ENCODE measurements at places on chromosomes 13 and 19. TPM values are rescaled to one million over a fixed set of nuclear protein-coding genes. Genes with fewer than 3 reads are reported as not detected.

The CEACAM3 gene
- not detected for total RNA-seq

The GFY gene
- total RNA-seq = not detected

The GIPC3 gene
- total RNA-seq = 0.09 TPM

The SLC10A2 gene
- total RNA-seq = not detected

The ZNF730 gene
- 3.3 TPM for total RNA-seq

The NKPD1 gene
- 0.16 TPM for total RNA-seq

The CGB1 gene
- not detected for total RNA-seq

The TJP3 gene
- 2.4 TPM for total RNA-seq

The ZNF473 gene
- total RNA-seq = 9.2 TPM

The OR4F17 gene
- not detected for total RNA-seq

The GPC5 gene
- total RNA-seq = 0.14 TPM

The SERTM1 gene
- not detected for total RNA-seq

The CPB2 gene
- total RNA-seq = not detected

The PEPD gene
- 34.6 TPM for total RNA-seq

The ETV2 gene
- 1.4 TPM for total RNA-seq

The CEACAM7 gene
- not detected for total RNA-seq

The POU2F2 gene
- 40.7 TPM for total RNA-seq

The NLRP4 gene
- total RNA-seq = not detected

The SHISA7 gene
- total RNA-seq = not detected

The FGF9 gene
- total RNA-seq = 0.11 TPM

The METTL21C gene
- not detected for total RNA-seq

The LIM2 gene
- total RNA-seq = 2.6 TPM

The SLC6A16 gene
- 1.1 TPM for total RNA-seq

The CEBPG gene
- total RNA-seq = 30.1 TPM

The OR7E24 gene
- not detected for total RNA-seq

The ZFR2 gene
- total RNA-seq = 0.23 TPM

The PCDH17 gene
- total RNA-seq = not detected

The WDR87 gene
- not detected for total RNA-seq

The PRPF31 gene
- 85.2 TPM for total RNA-seq

The SPACA4 gene
- total RNA-seq = not detected

The PGPEP1 gene
- total RNA-seq = 23.9 TPM

The MYO1F gene
- 21.4 TPM for total RNA-seq

The ELANE gene
- total RNA-seq = not detected

The COX7A1 gene
- total RNA-seq = not detected

The KLK8 gene
- not detected for total RNA-seq

The SPRED3 gene
- 0.69 TPM for total RNA-seq

The KRI1 gene
- 50.0 TPM for total RNA-seq

The PTGIR gene
- 48.8 TPM for total RNA-seq

The DZIP1 gene
- 0.85 TPM for total RNA-seq

The KLK3 gene
- not detected for total RNA-seq

The ZNF527 gene
- total RNA-seq = 5.5 TPM

The CACNG8 gene
- total RNA-seq = not detected

The SGCG gene
- total RNA-seq = not detected

The NANOS2 gene
- total RNA-seq = not detected

The LYL1 gene
- 4.8 TPM for total RNA-seq

The OLFM2 gene
- total RNA-seq = 2.7 TPM

The FOSB gene
- 70.0 TPM for total RNA-seq

The PEX11G gene
- total RNA-seq = 1.4 TPM

The CPAMD8 gene
- not detected for total RNA-seq

The EDDM13 gene
- 1.3 TPM for total RNA-seq

Data from activated CD8-positive, alpha-beta T cell treated with anti-CD3 and anti-CD28 coated beads for 36 hours (primary cell).